Sigmoid colon (tissue), 7 donors: ENCODE measurements at places on chromosomes 2 and 18. TPM values are rescaled to one million over a fixed set of nuclear protein-coding genes. Genes with fewer than 3 reads are reported as not detected.

NPPC gene
- 5.6 TPM for total RNA-seq

DNA sequence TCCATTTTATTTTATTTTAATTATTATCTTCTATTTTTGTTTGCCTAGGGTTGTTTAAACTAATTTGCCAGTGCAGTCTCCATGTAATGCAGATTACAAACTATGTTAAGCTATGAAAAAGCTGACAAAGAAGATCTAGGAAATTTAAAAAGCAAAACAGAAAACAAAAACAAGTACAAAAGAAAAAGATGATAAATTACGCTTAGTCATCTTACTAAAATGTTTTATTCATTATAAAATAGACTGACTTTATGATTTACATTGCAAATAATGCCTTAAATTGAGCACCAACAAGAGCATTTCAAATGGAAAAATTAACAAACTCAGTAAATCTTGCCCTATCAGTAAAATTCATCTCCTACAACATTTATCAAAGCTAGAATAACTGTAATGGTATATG is 52.9 kb downstream of the LRPPRC start:
- DNase-seq: no peak

- DNase-seq: no peak
These were observed 40.1 kb downstream of the AMER3 start for GRCh38 chr2:130795431-130795830.

- no peak for DNase-seq
These were observed 61.2 kb upstream of the MRPS9 start for GRCh38 chr2:104976603-104977120.

CPLX4 gene
- total RNA-seq: not detected

DNA sequence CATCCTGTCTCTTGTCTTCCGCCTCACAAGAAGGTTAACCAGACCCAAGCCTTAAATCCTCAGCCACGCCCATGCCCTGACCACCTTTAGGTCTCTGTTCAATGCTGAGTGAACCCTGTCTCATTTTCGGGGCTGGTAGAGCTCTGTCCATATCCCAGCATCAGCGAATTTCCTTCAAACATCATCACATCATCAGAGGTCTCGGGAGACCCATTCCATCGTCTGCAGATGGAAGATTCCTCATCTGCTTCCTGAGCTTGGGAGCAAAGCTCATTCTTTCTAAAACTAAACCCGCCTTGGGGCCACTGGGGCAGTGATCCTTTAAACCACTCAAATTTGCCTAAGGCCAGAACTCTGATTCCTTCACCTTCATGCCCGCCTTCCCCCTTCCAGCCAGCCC is 173.7 kb downstream of the TTC32 start:
- DNase-seq: no peak
